ENCODE measurements at places on chromosomes 4 and X.

- DNase-seq, result peak; percentile 96
Observed at GRCh38 chrX:134603806-134604700, 54.2 kb downstream of the PLAC1 start.

DNA sequence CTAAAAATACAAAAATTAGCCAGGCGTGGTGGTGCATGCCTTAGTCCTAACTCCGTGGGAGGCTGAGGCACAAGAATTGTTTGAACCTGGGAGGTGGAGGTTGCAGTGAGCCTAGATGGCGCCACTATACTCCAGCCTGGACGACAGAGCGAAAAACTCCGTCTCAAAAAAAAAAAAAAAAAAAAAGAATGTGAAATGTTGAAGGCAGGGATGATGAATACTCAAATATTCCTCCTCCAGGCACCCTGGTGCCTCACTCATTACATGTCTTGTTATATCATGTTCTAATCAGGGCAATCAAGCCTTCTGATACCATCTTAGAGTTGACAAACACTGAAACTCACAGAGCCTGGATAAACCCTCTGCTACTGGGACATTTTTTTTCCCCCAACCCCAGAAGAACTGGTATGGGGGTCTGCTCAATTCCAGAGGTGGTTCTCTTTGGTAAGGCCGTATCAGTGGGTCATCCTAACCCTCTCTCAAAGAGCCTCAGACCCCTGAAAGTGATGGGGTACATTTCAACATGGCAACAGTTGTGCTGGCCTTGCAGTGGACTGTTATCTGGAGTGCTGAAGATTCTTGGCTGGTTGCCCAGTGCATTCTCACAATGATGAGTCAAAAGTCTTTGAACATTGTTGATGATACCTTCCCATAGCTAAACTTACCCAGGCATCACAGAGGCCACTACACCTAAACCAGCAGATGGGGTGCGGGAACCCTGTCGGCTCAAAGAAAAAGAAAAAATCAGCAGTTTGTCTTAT lies 2.4 kb upstream of the SH3KBP1 start:
- no peak for DNase-seq

- DNase-seq, result no peak
Observed at GRCh38 chrX:64977830-64978229, 1.6 kb upstream of the ZC4H2 start.

- no peak for DNase-seq
Observed at GRCh38 chr4:41377196-41377595, 120.5 kb downstream of the UCHL1 start.

DNA sequence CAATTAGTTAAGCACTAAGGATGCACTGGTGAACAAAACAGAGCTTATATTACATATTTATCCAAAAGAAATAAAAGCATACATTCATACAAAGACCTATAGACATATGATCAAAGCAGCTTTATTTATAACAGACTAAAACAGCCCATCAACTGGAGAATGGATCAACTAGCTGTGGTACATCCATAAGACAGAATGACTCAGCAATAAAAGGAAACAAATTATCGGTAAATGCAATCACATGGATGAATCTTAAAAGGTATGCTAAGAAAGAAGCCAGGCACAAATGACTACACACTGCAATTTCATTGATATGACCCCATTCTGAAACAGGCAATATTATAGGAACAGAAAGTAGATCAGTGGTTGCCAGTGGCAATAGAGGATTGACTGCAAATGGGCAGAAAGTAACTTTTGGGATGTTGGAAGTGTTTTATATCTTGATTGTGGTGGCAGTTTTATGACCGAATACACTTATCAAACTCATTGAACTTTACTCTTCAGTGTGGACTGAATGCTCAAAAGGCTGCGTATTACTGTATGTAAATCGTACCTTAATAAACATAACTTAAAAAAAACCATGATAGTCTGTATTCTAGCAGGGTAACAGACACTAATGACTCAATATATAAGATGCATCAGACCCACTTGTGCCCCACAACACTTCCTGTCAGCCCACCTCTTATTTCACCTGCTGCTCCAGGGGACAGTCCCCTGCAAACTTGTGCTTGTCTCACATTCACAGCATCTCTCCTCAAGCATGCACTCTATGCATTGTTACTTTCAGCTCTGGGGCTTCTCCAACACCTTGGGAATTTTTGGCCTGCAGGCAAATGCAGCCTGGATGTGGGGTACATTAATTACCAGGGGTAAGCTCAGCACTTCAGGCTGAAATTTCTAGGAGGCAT lies 59.1 kb downstream of the MID1IP1 start:
- no peak for DNase-seq

DNA sequence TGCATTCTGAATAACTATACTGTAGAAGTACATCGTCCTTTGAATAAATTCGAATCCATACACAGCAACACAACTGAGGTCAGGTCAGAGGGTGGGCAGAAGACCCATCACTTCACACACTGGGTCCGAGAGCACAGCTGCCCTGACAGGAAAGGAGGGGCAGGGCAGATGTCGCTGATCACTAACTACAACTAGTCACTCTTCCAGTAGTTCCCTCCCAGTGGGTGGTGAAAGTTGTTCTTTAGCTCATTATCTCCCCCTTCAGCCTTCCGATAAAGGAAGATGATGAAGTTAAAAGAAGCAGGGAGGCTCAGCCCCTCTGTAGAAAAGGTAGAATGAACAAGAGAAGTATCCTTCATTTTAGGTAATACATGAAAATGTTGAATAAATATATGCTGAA lies 278.9 kb downstream of the INPP4B start:
- no peak for DNase-seq

DNA sequence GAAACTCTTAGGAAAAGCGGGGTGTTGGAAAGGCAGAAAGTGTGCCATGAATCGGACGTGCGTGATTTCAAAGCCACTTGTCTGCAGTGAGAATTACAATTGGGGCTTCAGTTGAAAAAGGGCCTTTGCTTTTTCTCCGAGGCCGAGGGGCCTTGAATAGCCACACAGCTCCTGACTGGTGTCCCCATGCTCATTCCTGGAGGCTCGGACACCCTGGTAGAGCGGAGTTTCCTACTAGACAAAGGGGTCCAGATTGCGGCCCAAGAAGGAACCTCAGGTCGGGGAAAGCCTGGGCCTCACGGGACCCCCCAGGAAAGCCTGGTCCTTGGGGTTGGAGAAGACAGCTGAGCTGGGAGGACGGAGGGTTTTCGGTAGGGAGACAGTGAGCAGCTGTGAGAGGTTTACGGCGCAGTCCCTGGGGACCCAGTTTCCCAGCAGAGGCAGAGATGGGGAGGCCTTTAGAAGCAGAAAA lies 3.0 kb upstream of the SHOX start:
- no peak for DNase-seq

- no peak for DNase-seq
Observed at GRCh38 chrX:149114001-149114400, 391.1 kb downstream of the IDS start.

GRCh38 chrX:48713847-48714246 lies 17.3 kb downstream of the SUV39H1 start:
- DNase-seq, result no peak

DNA sequence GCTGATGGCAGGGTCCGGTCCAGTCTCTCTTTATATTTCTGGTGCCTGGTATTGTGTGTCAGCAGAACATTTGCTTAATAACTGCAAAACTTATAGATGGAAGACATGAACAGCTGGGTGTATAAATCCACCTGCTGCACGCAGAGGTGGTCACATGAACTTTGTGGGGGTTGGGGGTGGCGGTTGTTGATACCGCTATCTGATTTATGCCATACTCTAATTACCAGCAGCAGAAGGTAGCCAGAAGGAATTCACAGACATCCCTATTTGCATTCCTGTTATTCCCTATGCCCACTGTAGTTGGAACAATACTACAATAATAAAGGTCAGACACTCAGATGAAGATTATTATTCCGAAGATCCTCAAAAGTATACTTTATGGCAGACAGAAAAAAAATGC lies 121.6 kb upstream of the PUDP start:
- no peak for DNase-seq

- DNase-seq, result no peak
Observed at GRCh38 chr4:5885733-5886132, 7.2 kb downstream of the CRMP1 start.

- no peak for DNase-seq
Observed at GRCh38 chrX:154804261-154804956, 876 bp downstream of the MPP1 start.

- DNase-seq, result peak; percentile 23
Observed at GRCh38 chr4:71186566-71187403, 152.0 kb upstream of the SLC4A4 start.

- DNase-seq, result no peak
Observed at GRCh38 chrX:42106556-42106955, 183.2 kb upstream of the CASK start.

DNA sequence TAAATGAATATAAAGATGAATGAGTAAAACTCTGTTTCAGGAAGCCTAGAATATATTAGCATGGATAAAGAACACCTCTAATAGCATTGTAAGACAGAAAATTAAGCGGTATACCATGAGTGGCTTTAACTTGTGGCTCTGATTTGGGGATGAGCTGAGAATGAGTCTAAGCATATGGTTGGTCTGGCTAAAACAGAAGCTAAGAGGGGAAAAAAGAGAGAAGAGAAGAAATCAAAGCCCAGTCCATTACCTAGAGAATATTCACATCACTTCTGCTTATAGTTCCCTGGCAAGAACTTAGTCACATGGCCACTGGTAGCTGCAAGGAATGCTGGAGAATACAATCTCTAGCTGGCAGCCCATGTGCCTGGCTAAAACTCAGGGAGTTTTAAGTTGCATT lies 414.5 kb downstream of the PRDM5 start:
- no peak for DNase-seq

DNA sequence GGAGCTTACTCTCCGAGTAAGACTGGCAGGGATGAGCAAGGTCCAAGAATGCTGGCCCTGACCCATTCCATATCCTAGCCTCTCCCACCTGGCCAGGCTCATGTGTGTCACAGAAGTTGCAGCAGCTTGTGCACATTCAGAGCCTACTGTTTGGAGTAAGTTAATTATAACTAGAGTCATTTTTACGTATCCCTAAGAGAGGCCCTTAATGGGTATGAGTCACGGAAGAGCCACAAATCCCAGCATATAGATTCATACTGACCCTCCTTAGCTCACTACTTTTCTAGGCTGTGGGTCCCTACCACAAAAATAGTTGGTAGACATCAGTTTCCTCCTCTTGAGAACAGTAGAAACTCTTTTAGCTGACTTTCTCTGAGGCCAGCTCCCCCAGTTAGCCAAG lies 118.3 kb upstream of the FRG1 start:
- DNase-seq, result no peak

DNA sequence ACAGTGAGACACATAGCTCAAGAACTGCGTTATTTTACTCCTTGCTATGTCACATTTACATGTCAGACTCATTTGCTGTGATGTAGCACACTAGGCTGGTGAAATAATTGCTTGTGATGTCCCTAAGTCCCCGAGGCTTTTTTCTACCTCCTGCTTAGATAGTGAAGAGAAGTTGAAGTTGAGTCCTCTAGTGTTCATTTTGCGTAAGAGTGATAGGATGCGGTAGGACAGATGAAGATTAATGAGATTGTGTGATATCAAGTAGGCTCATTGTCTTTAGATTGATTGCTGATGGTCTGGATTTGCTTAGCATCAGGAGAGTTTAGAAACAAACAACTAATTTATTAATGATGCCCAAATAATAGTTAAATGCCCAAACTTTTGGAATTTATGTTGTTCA lies 173.6 kb upstream of the NUDT6 start:
- DNase-seq, result no peak

DNA sequence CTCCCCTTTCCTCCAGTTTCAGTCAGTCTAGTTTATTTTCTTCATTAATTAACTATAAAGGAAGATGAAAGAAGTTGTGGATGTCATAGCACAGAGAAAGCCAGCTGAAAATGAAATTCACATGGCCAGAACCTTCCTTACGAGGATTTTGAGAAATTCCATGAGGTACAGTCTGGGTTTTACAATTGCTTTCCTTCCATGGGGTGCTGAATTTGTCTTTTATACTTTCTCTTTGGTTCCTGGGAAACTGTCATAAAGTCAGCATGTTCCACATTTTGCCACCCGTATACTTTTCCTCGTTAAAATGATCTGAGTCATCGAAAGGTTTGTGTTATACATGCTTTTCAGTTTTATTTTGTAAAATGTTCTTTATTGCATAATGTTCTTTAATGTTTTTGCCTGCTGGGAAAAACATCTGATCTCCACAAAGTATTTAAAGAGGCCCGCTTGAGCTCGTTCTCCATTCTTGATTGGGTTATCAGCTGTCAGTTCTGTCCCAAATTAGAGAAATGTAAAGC lies 78.1 kb upstream of the CLDN34 start:
- DNase-seq, result no peak

GRCh38 chr4:102104278-102104677 lies 241.0 kb downstream of the SLC39A8 start:
- no peak for DNase-seq

DNA sequence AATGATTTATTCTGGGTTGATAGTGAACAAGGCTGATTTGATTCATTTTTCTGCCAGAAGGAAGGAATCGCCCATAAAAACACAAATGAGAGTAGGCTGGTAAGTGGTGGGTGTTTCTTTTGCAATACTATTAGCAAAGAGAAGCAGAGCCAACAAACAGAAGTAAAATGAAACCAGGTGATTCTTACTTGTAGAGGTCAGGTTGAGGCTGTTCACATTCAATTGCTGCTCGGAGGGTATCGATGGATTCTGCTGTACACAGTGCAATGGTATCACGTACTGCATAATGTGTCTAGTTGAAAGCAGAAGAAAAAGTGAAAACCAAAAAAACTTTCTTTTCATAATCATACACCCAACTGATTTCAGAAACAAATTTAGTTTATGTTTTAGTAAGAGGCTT lies 94.1 kb upstream of the MCF2 start:
- no peak for DNase-seq

DNA sequence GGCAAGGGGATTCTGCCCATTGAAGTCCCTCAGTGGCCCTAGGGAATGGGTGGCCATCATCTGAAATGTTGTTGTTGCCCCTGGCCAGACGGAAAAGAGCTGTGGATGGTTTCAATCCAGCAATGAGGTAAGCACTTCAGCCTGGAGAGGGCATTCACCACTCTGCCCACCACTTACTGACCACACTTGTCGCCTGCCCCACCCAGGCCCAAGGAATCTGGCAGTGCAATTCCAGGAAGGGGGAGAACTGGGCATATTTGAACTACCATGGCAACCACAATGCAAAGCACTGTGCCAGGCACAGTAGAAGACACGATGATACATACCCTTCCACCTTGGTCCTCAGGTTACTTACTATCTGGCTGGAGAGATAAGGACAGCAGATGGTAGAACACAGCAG lies 161.6 kb downstream of the PDGFRA start:
- DNase-seq, result no peak

GRCh38 chrX:1507511-1508463 lies 29.2 kb downstream of the P2RY8 start:
- DNase-seq, result no peak

GRCh38 chrX:66021765-66022631 lies 17.9 kb downstream of the VSIG4 start:
- DNase-seq, result no peak

- DNase-seq, result no peak
Observed at GRCh38 chrX:56068274-56068758, 163.8 kb upstream of the KLF8 start.
